ENCODE measurements at places on chromosomes 4 and X.

GRCh38 chrX:109440475-109440874, 41.4 kb downstream of the GUCY2F start:
- DNase-seq: no peak

DNA sequence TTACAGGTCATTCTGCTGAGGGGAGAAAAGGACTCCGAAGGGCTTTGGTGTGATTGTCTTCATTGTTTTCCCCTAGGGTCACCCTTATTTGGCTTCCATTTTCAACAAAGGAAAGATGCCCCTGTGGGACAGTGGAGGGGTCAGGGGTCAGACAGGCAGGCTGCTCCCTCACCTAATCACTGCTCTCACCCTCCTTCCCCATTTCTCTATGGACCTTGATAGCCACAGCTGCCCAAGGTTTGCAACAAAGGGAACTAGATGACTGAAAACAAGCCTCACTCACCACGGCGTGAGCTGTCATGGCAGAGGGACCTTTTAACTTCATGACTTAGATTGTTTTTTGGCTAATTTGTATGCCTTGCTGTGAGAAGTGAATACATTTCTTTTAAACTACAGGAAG, 40.7 kb downstream of the C4orf51 start:
- DNase-seq: no peak

GRCh38 chrX:17475449-17476217, 100.6 kb downstream of the NHS start:
- no peak for DNase-seq

GRCh38 chrX:9825129-9825790, 39.0 kb downstream of the SHROOM2 start:
- DNase-seq: no peak

DNA sequence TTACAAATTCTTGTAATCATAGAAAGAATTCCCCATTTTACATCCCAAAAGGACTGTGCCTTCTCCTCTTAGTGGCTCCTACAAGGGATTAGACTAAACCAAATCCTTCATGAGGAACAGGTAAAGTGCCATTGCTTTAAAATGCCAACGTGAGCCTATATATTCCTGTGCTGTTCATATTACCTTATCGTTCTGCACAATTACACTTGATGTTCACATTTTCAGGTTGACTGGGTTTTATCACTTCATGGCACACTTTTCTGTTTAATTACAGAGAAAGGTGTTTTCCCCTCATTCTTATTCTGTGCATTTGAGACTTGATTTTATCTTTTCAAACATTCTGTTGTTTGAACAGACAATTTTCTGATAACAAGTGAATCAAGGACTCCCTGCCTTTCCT, 645.6 kb upstream of the FTHL17 start:
- DNase-seq: no peak

GRCh38 chrX:8887004-8887403, 85.8 kb upstream of the FAM9A start:
- DNase-seq: no peak

GRCh38 chr4:2981256-2981819, 18.0 kb downstream of the GRK4 start:
- no peak for DNase-seq

DNA sequence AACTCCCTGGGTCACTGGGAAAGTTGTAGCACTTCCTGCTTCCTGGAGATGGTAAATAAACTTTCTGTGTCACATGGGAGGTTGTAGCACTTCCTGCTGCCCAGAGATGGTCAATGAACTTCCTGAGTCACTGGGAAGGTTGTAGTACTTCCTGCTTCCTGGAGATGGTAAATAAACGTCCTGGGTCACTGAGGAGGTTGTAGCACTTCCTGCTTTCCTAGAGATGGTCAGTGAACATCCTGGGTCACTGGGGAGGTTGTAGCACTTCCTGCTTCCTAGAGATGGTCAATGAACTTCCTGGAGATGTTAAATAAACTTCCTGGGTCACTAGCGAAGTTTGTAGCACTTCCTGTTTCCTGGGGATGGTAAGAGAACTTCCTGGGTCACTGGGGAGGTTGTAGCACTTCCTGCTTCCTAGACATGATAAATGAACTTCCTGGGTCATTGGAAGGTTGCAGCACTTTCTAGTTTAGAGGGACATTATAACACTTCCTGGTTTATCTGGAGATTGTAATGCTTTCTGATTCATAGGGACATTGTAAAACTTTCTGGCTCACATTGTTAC, 62.3 kb upstream of the CD99 start:
- no peak for DNase-seq

DNA sequence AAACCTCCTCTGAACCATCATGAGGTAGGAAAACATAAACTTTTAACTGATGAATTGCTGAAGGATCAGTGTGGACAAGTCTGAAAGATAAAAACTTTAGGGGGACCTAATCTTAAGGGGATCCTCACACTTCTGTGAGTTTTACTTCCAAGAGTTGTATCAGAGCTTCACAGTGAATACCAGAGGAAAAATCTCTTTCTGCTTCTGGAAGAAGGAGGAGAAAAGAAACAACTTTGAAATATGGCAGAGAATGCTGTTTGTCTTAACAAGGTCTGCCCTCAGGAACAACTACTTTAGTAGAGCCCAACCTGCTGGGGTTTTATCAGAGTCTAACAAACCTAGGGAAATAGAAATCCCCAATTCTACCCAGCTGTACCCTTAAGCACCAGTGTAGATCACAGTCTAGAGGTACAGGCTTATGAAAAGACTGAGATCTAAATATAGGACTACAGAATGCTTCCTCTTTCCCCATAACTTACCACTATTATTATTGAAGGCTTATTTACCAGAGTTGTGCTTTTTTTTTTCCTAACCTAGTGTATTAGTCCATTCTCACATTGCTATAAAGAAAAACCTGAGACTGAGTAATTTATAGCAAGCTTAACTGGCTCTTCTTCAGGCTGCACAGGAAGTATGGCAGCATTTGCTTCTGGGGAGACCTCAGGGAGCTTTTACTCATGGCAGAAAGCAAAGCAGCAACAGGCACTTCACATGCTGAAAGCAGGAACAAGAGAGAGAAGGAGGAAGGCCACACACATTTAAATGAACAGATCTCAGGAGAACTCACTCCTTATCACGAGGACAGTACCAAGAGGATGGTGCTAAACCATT, 167.9 kb downstream of the CAMK2D start:
- DNase-seq: no peak

- no peak for DNase-seq
Observed at GRCh38 chr4:152436384-152436783, 99.5 kb downstream of the FBXW7 start.

GRCh38 chrX:13102636-13103035, 58.2 kb upstream of the FAM9C start:
- DNase-seq: no peak

DNA sequence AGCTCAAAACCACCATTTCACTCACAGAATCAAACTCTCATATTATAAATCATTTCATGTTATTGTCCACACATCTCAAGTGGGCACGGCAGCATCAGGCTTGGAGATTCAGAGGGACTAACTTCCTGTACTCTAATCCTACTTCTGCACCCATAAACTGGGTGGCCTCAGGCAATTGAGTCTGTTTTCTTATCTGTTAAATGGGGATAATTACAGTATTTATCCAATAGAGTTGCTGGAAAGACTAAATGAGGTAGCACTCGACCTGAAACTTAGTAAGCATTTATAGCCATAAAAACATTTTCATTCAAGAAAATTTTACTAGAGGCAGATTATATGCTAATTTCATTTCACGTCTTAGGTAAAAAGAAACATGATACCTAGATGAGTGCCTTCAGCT, 13.0 kb downstream of the TBC1D1 start:
- peak; percentile 9 for DNase-seq

DNA sequence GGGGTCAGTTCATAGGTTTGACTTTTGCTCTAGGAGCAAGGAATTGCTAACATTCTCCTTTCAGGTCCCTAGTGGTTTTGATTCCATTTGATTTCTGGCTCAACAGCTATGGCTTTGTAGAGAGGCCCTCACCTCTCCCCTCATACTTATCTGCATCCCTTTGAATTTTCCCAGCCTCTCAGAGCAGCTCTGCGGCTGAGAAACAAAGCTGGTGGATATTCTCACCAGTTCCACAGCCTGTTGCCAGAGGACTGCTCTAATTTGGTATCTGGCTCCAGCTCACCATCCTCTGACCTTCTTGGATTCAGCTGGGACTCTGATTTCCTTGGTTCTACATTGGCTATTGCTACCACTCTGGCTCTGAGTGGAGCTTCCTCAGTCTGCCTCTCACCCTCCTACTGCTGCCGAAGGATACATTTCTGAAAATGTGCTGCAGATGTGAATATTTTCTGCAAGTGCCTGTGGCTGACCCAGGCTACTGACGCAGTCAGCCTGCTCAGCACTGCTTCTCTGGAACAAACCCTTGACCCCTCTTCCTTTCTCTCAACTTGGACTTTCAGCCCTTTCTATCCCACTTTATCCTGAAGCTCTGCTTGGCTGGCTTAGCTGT, 110.9 kb upstream of the ENPEP start:
- no peak for DNase-seq

DNA sequence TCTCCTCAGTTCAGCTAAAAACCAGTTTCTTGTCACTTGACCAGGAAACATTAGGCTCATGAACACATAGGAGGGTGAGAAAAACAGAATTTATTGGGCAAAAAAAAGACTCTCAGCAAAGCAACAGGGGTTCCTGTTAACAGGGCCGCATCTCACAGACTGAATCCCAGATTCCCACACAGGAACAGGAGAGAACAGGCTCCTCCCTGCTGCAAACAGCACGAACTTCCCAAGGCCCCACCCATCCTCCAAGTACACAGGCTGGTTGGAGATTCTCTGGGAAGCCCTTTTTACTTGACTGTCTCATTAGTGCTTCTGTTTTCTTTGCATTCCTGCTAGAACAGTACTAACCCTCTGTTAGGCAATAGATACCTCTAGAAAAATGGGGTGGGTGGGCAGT, 52.4 kb upstream of the IL21 start:
- no peak for DNase-seq

DNA sequence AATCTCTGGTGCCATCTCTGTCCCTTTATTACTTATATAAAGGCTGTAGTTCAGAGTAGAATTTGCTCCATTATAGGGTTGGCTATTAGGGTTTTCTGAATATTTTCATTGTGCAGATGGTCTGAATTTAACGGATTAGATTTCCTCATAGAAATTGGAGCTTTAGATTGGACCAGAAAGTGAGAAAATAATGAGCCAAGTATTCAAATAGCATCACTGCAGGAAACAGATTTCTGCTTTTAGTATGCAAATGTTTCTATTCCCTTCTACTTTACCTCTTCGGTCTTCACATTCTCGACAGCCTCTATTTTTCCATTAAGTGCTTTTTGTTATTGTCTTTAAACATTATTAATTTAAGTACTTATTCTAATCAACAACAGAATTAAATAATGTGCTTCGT, 55.4 kb downstream of the TRIM2 start:
- DNase-seq: no peak

- DNase-seq: no peak
Observed at GRCh38 chr4:24032371-24032989, 142.6 kb upstream of the PPARGC1A start.

- DNase-seq: no peak
Observed at GRCh38 chrX:71994601-71995000, 84.0 kb downstream of the NHSL2 start.

- DNase-seq: no peak
Observed at GRCh38 chr4:177304094-177304493, 5.6 kb upstream of the NEIL3 start.

- no peak for DNase-seq
Observed at GRCh38 chr4:110085131-110085530, 113.3 kb downstream of the ELOVL6 start.

GRCh38 chr4:21991050-21991449, 42.5 kb upstream of the KCNIP4 start:
- no peak for DNase-seq

DNA sequence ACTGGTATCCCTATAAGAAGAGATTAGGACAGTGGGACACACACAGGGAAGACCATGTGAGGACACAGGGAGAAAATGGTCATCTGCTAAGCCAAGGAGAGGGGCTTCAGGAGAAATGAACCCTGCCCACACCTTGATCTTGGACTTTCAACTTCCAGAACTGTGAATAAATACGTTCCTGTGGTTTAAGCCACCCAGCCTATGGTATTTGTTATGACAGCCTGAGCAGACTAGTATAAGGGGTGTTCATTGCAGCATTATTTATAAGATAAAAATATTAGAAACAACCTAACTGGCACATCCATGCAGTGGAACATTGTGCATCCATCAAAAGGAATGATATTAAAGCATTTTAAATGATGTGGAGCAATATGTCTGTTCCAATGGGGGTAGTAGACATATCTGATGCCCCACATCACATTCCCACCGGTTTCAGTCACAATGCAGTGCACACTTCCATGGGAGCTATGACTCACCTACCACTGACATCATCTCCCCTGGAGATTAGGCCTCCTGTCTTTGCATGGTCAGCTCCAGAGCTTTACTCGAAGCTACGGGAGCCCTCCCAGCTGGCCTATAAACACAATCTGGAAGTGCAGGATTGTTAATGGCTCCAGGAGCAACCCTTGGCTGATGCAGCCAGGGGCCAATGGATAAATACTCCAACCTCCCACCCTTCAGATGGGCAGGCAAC, 38.9 kb upstream of the MAMLD1 start:
- DNase-seq: no peak

GRCh38 chr4:23878912-23879732, 10.7 kb downstream of the PPARGC1A start:
- no peak for DNase-seq

GRCh38 chrX:132292793-132293192, 73.5 kb upstream of the RAP2C start:
- no peak for DNase-seq

- DNase-seq: peak; percentile 55
Observed at GRCh38 chrX:110425222-110426154, 66.8 kb downstream of the RTL9 start.

DNA sequence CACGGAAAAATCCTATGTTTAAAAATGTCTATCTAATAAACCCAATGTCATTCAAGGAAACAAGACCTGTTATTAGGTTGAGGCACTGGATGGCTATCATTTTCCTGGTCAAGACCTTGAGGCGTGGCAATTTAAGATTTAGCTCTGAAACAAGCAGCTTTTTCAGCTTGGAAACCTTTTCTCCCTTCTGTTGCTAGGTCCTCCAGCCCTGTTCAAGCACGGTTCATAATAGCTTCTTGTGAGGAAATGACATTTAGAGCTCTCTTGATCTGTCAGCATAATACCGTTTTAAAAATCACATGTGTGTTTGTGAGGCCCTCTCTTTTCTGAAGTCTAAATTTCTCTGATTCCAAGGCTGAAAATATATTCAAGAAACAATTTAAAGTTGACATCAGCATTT, 133.6 kb upstream of the GRPR start:
- no peak for DNase-seq

- no peak for DNase-seq
Observed at GRCh38 chr4:182809417-182810102, 107.6 kb downstream of the DCTD start.

Data from NCI-H1436 treated with DMSO at 0.1 percent for 48 hours (cell line).